ENCODE measurements at places on chromosomes 12 and 14.

DNA sequence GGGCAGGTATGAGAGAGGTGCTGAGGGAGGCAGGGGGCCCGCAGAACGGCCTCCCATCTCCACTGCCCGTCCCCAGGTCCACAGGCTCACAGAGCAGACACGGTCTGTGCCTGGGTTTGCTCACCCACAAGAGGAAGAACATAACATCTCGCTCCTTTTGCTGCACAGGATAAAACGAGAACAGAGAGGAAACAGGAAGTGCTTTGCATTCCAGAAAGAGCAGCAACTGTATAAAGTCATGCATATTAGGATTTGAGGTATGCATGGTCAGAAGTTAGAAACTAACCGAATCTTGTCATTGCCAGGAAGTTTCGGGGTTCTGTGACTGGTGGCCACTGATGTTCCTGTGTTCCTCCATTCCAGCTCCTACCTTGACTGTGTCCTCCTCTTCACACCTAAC lies 25.0 kb downstream of the NTF3 start:
- no peak for DNase-seq

DNA sequence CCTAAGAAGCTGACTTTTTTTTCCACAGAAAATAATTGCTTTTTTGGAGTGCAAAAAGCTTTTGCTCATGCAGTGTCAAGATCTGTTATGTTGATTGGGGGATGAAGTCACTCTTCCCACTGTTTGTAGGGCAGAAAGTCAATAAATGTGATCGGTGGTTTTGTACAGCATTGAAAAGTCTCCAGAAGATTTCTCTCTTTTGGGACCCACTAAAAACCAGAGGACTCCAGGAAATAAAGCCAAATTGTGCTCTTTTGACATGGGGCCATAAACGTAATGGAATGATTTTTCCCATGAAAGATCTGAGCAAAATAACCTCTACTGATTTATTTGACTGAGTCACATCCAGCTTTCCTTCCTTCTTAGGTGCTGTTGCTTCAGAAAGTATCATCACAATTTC lies 122.5 kb downstream of the SNAPC1 start:
- DNase-seq = no peak

DNA sequence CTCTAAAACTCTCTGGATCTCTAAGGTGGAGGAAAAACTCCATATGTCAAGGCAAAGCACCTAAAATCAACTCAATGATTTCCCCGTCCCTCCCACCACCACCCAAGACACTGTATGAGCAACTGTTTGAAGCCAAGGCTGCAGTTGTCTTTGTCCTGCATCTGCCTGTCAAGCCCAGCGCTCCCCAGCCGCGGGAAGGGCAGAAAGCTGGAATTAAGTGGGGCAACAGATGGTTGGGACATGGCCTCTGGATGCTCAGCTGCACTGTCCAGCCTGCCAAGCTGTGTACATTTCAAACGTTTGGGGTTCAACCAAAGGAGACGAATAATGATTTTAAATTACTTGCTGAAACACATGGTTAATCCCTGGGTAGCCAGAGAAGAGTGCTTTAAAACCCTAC lies 42.2 kb upstream of the PTGR2 start:
- no peak for DNase-seq

GRCh38 chr14:25411781-25412757 lies 362.1 kb upstream of the STXBP6 start:
- peak; percentile 18 for DNase-seq

DNA sequence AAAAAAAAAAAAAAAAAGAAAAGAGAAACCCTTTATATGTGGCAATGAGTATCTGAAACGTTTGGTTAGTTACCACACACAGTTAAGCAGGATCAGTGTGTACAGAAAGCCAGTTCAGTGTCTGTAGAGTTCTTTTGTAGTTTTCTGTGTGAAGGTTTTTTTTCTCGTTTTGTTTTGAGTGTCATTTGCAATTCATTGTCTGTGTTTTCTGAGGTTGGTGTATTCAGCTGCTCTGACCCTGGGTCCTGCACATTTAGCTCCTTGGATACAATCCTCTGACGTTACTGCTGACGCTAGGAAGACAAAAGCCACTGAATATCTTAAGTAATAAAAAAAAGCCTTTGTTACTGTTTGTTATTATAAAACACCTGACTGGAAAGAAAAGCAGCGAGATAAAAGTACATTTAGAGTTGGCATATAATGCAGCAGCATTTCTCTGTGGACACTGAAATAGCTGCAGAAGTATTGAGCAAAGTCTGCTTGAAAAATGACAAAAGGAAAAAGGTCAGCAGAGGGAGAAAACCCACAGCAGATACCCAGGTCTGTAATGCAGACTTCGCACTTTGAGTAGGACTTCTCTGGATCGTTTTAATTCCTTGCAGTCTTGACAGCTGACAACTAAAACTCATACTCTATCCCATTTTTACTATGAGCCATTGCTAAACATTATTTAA lies 89.0 kb downstream of the POLR3B start:
- DNase-seq = no peak

DNA sequence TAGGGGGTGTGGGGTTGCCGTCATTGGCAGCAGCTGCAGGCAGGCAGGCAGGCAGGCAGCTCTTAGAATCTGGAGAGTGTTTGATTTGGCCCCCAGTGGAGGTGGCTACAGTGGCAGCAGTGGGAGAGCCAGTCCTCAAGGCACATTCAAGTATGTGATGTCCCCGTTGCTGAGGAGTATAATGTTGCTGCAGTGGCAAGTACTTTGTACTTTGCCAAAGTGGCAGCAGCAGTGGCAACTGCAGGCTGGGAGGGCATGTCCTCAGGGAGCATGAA lies 147.1 kb downstream of the PAPOLA start:
- no peak for DNase-seq

DNA sequence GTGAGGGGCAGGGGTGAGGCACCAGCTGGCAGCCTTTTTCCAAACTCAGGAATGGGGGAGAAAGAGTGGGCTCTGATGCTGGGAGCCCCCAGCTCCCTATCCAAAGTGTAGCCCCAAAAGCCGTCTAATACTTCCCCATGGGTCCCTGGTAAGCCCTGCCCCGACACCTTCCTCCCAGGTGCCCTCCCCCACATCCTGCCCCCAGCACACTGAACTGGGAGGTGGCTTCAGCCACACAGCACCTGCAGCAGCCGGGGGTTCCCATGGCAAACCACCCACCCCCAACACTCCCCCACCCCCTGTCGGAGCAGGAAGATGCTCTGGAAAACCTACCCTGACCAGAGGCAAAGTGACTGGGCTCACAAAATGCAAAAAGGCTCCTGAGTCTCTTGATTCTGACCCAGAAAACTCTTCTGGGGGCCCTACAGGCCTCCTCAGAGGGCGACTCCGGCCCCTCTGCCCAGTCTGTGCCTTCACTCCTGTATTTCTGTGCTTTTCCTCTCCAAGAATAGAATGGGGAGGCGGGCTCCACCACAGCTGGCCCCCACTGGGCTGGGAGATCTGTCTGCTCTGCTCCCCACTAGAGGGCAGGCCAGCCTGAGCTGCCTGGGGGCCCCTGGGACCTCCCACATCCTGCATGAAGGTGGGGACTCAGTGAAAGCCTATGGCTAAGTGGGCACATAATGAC lies 81.6 kb downstream of the ITPK1 start:
- DNase-seq = no peak

DNA sequence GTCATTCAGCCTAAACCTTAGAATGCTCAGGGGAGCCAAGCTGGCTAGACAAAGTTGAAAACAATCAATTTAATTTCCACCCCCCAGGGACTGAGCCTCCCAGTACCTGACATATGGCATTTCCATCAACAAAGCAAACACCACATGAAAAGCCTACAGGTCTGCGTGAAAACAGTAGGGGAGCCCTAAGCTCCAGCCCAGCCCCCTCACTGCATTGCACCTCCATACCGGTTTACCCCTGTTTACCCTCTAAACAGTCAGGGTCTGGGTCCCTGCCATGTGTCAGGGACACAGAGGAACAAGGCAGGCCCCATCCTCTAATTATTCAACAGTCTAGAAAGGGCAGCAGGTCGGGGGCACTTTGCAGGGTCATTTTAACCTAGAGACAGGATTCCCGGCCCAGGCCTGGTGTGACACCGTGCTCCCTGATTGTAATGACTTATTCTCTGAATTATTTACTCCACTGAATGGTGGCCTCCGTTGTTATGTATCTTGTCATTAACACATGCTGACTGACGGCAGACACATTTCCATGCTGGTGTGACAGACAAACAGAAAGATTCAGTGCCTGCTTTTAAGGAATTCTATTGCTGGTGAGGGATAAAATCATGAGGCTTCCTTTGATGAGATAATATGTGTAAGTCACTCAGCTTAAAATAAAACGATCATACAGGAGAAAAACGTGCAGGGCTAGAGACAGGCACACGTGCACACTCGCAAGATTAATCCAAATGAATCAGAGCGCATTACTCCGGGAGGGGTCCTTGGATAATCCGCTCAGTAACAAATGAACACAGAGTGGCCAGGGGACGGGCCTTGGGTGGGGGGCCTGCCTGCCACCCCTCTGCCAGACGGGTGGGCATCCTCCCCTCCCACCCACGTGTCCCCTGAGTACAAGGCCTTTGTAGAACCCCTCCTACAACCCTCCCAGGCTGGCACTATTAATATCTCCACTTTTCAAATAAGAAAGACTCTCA lies 23.2 kb downstream of the CCDC88C start:
- DNase-seq = no peak

DNA sequence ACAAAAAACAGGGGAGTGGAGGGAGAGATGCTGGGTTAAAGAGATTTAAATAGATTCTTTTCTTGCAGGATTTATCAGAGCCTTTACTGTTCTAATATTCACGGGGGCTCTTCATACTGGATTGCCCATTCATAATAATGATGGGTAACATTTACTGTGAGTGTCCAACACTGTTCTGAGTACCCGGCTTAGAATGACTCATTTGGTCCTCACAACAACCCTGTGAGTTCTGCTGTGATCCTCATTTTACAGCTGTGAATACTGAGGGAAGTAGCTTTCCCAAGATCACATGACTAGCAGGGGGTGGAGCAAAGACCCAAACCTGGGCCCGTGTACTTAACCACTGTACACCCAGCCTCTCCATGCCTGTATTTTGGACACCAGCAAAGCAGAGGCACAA lies 113.4 kb downstream of the NT5DC3 start:
- no peak for DNase-seq

- no peak for DNase-seq
These were observed 9.4 kb upstream of the KLRB1 start for GRCh38 chr12:9617124-9617523.

- DNase-seq = no peak
These were observed 3.1 kb upstream of the ARHGEF40 start for GRCh38 chr14:21066882-21067502.

- no peak for DNase-seq
These were observed 116.3 kb downstream of the GLT1D1 start for GRCh38 chr12:128969480-128970055.

DNA sequence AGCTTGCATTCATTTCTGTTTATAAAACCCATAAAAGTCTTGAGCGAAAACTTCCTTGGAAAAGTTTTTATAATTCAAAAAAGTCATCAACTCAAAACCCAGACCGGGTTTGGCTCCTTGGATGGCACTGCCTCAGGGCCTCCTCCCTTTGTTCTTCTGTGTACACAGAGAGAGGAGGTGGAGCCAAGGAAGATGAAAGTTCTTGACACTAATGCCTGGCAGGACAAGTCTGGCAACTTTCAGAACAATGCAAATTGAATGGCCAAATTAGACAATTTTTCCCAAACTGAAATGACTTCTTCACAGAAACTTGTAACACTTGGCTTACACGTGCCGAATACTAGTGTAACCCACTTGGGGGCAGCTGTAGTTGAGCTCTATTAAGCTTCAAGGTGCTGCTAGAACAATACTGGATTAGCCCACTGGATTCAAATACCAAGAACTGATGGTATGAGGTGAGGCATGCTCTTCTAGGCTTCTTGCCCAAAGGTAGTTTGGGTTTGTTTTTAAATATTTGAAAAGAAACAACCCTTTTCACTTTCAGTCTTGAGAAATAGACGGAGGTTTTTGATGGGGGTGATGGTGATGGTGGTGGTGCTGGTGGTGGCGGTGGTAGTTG lies 86.6 kb upstream of the FRMD6 start:
- no peak for DNase-seq

GRCh38 chr12:95548056-95548538 lies 3.2 kb downstream of the USP44 start:
- no peak for DNase-seq

GRCh38 chr12:47818467-47819137 lies 1.1 kb downstream of the HDAC7 start:
- DNase-seq = no peak

DNA sequence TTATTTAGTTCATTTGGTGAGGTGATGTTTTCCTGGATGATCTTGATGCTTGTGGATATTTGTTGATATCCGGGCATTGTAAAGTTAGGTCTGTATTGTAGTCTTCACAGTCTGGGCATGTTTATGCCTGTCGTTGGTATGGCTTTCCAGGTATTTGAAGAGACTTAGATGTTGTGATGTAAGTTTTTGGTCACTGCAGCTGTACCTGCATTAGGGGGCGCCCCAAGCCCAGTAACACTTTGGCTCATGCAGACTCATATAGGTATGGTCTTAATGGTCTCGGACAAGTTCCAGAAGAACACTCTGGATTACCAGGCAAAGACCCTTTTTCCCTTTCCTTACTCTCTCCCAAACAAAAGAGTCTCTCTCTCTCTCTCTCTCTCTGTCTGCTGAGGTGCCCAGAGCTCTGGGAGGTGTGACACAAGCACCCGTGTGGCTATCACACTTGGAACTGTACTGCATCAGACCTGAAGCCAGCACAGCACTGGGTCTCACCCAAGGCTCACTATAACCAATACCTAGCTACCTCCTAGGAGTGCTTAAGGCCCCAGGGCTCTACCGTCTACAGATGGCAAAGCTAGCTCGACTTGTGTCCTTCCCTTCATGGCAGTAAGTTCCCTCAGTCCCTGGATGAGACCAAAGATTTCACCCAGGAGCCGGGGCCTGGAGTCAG lies 425.8 kb upstream of the ATXN7L3B start:
- peak; percentile 22 for DNase-seq
